Skeletal muscle cell (primary cell): ENCODE measurements at places on chromosomes 13 and 19.

DNA sequence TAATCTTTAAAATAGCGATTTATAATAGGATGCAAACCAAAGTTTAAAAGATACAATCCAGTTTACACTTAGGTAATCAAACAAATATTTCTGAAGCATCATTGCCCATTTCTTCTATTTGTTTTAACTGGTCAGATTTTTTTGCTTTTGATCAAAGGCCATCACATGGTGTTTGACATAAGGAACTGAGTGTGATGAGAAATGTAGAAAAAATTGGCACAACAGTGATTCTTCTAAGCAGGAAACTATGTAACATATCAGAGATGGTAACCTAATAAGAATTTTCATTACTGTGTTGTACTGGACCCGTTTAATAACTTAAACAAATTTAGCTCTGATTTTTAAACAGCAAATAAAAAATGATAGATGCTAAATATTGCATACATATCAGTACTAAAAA lies 644.7 kb upstream of the KLF12 start:
- DNase-seq = no peak

- no peak for DNase-seq
Measured at GRCh38 chr13:27398360-27398759, 26.1 kb upstream of the GTF3A start.

DNA sequence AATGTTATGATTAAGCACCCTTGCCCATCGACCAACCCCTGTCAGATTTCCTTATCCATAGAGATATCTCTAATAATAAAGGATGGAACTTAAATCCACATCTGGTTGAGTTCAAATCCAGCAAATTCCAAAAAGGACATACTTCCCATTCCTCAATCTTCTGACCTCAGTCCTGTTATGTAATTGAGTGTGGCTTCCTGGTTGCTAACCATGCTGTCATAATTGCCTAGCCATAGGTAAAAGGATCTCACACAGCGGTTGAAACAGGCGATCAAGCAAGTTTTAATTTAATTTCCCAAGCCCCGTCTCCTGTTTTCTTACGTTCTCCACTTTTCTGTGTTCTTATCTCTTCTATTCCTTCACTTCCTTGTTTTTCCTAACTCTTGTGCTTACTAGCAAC lies 550.3 kb downstream of the GPC6 start:
- peak; percentile 4 for DNase-seq

DNA sequence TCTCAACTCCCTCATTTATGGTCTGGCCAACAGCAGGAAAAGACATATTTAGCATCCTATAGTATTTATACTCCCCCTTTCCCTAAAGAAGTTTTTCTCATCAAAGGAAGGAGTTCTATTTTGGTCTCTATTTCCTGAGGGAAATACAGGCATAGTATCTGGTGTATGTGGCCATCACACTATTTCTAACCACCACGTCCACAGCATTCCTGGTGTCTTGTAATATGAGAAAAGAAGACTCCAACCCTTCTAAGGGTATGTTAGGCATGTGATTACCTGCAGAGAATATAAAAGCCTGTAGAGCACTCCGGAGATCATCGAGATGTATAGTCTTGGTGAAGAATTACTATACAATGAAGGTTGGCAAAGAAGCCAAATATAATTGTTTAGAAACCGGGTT lies 137.4 kb downstream of the VWA8 start:
- DNase-seq = no peak

DNA sequence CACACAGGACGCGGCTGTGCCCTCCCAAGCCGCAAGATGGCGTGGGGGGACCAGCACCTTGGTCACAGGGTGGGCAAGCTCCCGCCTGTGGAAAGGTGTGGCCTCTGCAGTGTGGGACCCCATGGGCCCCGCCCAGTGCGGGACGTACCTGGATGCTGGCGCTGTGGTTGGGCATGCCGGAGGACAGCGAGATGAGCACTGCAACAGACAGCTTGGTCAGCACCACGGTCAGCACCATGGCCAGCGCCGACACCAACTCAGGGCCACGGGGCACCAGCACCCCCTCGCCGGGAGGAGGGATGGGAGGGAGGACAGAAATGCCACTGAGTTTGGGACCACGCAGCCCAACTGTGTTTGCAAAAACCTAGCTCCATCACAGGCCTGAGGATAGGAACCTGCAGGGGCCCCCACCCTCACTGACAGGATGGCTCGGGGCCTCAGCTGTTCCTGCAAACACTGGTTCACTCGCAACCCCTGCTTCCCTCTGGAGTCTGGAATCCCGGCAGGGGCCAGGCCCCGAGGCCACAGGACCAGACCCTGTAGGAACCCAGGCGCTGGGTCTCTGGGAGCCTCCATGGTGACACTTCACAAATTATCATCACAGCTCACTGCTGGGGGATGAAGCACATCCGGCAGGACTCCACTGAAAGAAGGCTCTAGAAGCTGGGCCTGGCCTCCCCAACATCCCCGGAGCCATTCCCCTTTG lies 27.1 kb downstream of the IZUMO4 start:
- DNase-seq = no peak

- no peak for DNase-seq
Measured at GRCh38 chr19:17863520-17864182, 3.9 kb downstream of the RPL18A start.

- DNase-seq = no peak
Measured at GRCh38 chr19:54252845-54253244, 4.2 kb downstream of the LILRB5 start.

DNA sequence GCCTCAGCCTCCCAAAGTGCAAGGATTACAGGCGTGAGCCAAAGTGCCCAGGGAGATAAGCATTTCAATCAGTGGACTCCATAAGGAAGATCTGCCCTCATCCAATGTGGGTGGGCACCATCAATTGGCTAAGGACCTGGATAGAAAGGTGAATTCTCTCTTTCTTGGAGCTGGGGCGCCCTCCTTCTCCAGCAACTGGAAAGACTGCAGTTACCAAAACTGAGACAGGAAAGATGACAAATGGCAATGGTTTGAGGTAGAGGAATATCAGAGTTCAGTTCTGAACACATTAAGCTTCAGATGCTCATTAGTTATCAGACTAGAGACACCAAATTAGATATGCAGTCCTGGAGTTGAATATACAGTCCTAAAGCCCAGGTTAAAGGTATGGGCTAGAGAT lies 10.5 kb upstream of the ELF1 start:
- DNase-seq = no peak

GRCh38 chr19:38661996-38662395 lies 14.5 kb downstream of the ACTN4 start:
- no peak for DNase-seq

GRCh38 chr19:56111601-56112312 lies 9.3 kb downstream of the ZNF787 start:
- no peak for DNase-seq

GRCh38 chr13:47831265-47831664 lies 169.8 kb downstream of the SUCLA2 start:
- DNase-seq = peak; percentile 56

- no peak for DNase-seq
Measured at GRCh38 chr19:51740356-51740755, 11.3 kb downstream of the FPR1 start.

DNA sequence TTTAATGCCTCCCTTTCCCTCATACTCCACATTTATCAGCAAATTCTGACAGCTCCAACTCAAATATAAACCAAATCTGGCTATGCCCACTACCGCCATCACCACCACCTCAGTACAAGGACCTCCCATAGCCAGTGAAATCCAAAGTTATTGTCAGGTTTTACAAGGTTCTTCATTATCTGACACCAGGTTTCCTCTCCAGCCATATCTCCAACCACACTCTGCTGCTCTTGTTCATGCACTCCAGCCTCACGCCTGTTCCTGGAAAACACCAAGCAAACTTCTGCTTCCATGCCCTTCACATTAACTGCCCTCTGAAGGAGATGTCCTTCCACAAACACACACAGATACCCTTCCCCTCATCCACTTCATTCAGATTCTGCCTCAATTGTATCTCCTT lies 102.2 kb upstream of the MIR17HG start:
- DNase-seq = no peak

DNA sequence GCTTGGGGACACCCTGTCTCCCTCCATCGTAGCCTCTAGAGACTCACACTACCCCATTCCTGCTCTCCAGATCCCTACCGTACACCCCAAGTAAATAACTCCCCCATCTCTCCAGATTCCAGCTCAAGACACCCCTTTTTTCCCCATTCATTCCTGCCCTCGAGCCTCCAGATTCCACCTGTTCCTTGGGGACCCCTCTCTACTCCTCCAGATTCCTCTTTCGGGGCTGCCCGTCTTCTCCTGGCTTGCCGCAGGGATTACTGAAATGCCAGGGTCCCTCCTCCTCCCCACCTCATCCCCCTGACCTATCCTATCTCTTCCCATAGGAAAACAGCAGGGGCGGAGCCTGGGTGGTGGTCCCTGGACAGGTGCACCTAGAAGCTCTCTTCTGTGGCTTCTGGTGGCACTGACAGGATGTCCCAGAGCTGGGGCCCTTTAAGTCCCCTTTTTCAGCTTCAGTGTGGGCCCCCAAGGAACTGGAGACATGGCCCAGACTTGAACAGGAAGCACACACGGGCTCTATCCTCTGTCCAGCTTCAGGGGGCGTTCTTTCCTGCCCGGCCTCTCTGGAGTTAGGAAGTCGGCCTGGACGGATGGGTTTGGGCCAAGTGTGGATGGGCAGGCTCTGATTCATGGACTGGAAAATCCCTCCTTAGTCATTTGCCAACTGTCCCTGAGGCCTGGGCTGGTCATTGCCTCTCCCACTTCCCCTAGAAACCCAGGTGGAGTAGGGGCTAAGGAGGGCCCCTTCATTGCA lies 1.2 kb downstream of the ZSWIM4 start:
- peak; percentile 73 for DNase-seq

GRCh38 chr19:14580623-14581237 lies 2.2 kb upstream of the CLEC17A start:
- no peak for DNase-seq

DNA sequence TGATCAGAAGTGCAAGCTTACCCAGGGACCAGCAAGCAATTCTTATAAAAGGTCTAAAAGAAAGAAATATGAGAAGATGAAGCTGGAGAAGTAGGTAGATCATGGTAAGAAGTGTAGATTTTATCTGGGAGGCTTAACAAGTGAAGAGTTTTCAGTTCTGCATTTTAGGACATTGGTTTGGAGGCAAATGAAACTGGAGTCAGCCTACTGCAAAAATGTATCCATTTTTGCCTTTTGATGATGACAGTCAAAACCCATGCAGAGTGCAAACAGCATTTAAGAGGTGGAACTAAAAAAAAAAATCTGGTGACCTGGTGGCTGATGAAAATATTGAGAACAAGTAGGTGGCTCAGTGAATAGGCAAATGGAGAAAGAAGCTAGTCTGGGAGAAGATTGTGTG lies 216.9 kb downstream of the DNAJC15 start:
- no peak for DNase-seq

- no peak for DNase-seq
Measured at GRCh38 chr13:51154029-51154555, 43.0 kb upstream of the C13orf42 start.

- DNase-seq = no peak
Measured at GRCh38 chr19:42558450-42559150, 30.3 kb upstream of the CEACAM1 start.

DNA sequence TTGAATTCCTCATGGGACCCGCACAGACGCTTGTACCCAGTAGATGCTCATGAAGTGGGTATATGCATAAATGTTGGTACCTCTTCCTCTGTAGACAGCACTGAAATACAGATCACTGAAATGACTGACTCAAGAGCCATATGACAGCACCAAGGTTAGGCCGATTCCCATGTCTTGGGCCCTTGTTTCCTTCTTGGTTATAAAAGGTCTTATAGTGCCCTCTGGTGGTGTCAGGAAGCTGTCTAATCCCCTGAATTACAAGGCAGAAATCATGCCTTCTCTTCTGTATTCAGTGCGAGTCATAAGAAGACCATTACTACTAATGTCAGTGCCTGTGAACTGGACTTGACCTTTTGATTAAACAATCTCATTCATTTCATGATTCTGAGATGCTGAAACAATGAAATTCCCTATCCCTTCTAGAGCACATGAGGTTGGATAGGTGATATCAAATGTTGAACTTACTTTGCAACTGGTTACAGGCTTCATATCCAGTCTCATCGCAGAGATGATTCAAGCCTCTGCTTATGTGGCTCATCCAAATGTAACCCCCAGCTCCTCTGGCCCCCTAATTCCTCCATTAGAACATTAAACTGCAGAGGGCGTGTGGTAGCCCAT lies 59.7 kb downstream of the SPATA13 start:
- peak; percentile 58 for DNase-seq

- DNase-seq = no peak
Measured at GRCh38 chr19:29054886-29055675, 157.9 kb downstream of the UQCRFS1 start.

DNA sequence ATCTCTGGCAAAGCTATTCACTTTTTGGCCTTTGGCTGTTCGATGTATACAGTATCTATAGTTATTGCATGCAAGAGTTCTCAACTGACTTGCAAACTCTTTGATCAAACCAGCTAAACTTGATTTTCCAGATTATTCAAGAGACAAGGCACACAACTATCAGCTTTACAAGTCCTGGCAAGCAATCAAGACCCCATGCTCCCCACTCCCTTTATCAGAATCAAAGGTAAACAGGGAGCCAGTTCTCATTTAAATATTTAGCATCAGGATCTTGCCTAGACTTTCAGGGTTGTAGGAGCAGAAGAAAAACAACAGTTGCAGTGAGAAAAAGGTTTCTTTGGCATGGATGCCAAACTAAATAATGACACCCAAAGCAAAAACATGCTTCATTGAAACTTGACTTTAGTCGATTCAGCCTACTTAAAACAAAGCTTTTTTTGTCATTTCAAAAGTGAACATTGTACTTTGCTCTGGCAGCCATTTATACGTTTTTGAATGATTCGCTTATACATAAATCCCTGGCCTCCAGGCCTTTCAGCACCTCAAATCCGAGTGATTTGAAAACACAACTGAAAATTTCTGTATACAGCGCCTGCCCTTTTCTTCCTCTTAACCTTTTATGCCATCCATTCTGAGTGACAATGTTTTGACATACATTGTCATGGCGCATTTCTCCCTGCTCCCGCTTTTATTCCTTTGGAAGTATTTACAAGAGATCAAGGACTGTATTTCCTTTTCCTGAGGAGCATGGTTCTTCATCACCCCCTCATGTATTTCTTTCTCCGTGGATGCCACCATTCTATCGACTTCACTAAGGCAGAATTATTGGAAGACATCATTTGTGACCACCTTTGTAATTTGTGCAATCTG lies 340.8 kb downstream of the KLF5 start:
- no peak for DNase-seq

DNA sequence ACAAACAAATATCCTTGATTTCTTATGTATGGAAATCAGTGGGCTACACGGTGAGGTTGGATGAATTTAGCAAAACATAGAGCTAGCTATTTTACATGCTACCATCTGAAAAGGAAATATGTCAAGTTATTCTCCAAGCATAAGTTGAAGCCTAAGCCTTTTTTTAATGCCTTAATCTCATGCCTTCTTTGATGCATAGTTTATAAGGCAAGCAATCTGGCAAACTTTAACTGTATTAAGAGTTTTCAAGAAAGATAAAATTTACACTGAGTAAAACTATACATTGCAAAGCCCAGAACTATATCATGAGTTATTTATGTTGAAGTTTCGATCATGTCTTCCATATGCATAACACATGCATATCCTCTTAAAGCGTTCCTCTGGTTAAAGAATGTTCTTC lies 85.0 kb upstream of the ATXN8OS start:
- DNase-seq = no peak

GRCh38 chr13:43235028-43235427 lies 211.6 kb downstream of the DNAJC15 start:
- no peak for DNase-seq

- no peak for DNase-seq
Measured at GRCh38 chr19:56973713-56974555, 133.4 kb upstream of the PEG3 start.
